Activated T-helper 9 cell treated with anti-CD3 and anti-CD28 coated beads, Interleukin-2, amount 50 U/mL, for 16 hours (primary cell): ENCODE measurements at places on chromosomes 1 and 21.

DNA sequence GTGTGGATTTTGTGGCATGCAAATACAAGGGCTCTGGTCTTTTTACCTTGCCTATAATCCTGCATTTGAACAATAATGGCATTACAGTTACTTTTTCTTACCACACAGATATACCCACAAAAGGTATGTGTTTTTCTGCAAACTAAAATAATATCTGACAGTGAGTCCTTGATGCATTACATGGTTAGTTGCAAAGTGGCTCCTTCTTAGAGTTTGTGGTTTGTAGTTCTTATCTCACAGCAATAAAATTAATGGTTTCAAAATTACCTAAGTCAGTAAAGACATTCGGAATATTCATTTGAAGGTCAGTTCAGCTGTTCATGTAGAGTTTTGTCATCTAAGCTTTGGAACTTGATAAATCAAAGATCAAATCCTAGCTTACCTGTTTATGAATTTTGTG is 43.5 kb downstream of the SNX7 start:
- DNase-seq, result no peak

DNA sequence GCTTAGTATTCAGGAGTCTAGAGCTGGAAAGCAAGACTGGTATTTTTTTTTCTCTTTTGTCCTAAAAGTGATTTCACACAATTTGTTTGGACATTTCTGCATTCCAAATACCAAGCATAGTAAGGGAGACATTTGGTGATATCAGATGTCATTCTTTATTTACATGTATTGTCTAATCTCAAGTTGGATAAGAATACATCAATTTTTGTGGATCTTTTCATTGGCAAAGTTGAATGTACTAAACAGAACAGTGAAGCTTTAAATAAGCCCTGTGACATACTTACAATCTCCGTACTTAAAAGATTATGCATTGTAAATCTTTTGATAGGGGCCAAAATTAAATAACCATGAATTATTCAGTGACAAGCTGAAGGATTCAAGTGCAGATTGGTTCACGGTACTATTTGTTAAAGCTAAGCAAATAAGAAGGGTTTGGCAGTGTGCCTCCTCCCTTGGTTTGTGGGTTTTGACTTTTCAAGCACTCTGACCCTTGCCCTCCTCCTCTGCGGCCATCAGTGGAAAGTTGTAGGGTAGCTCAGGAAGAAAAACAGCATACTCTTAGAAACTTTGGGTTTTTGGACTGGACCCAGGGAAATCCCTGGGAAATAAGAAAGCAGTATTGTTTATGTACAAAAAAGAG is 663.7 kb downstream of the ADGRL2 start:
- DNase-seq, result no peak

DNA sequence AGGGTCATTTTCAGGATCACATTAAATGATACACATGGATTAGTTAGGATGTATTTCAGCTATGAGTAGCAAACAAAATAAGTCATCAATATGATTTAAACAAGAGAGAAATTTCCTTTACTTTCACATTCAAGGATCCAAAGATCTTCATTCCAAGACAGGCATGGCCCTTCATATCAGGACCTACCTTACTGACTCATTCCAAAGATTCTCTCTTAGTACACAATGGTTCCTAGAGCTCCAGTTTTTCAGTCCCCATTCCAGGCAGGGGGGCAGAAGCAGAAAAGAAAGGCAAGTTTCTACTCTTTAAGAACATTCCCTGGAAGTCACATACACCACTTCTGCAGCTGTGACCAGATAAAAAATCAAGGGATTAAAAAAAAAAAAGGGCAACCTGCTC is 23.7 kb downstream of the RGS2 start:
- no peak for DNase-seq

- peak; percentile 51 for DNase-seq
These were observed 3.4 kb downstream of the ADGRB2 start for GRCh38 chr1:31760471-31761470.

GRCh38 chr1:60133000-60133673 is 59.6 kb upstream of the C1orf87 start:
- DNase-seq, result no peak

- no peak for DNase-seq
These were observed 15.6 kb downstream of the SZT2 start for GRCh38 chr1:43405219-43405875.

DNA sequence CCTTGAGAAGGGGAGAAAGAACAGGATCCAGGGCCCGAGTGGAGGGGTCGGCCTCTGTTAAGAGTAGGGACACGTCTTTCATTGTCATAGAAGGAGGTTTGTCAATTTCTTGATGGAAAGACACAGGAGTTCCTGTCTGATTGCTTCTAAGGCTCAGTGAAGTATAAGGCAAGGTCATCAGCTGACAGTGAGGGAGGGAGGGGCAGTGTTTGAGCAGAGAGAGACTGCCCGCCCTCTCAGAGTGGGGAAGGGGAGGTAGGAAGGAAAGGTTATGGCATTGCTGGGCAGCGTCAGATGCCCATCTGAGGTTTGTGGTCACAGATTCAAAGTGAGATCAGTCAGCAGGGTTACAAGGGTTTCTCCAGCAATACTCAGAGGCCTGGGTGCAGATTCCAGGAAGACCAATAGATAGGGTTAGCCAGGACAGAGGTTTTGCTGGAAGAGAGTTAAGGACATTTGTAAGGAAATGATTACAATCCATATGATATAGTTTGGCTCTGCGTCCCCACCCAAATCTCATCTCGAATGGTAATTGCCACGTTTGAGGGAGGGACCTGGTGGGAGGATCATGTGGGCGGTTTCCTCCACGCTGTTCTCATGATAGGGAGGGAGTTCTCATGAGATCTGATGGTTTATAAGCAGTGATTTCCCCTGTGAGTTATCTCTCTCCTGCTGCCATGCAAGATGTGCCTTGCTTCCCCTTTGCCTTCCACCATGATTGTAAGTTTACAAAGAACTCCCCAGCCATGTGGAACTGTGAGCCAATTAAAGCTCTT is 127.2 kb upstream of the GJB5 start:
- no peak for DNase-seq

- no peak for DNase-seq
These were observed 8.6 kb downstream of the BEND5 start for GRCh38 chr1:48767975-48768510.
